ENCODE measurements at places on chromosomes 3 and 15.
A peak's percentile ranks its signal among the peaks of the same experiment; 100 is the strongest.

DNA sequence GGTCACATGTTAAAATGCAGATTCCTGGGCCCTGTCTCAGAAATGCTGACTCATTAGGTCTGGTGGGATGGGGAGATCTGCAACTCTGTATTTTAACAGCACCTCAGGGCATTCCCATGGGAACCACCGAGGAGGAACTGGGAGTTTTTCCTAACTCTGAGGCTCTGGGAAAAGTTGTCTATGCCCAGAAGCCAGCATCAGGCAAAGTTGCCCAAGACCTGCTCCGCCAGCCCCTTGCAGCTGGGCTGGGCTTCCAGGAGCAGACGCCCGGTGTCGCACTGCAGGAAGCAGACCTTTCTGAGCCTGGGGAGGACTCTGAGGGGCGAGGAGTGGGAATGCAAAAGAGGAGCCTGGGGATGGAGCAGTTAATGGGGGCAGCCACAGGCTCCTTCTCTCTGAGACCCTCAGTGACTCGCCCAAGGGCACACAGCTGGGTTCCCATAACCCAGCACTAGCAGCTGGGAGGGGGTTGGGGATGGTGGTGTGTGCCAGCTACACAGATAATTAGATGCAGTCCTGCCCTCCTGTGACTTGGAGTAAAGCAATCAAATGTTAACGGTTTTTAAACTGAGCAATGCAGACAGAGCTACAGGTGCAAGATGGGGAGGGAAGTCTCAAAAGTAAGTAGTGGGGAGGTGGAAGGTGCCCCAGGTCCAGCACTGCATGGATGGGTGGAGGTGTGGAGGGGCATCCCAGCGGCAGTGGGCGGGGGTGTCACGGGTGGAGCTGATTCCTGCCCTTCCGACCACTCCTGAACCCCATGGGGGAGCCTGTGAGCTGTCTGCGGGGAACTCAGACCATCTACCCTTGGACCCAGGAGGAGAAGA lies 100.4 kb downstream of the LSM3 start:
- no peak for DNase-seq

GRCh38 chr3:65145680-65146079 lies 457.9 kb upstream of the ADAMTS9 start:
- DNase-seq = no peak

GRCh38 chr15:82951472-82952157 lies 905 bp downstream of the HOMER2 start:
- no peak for DNase-seq

DNA sequence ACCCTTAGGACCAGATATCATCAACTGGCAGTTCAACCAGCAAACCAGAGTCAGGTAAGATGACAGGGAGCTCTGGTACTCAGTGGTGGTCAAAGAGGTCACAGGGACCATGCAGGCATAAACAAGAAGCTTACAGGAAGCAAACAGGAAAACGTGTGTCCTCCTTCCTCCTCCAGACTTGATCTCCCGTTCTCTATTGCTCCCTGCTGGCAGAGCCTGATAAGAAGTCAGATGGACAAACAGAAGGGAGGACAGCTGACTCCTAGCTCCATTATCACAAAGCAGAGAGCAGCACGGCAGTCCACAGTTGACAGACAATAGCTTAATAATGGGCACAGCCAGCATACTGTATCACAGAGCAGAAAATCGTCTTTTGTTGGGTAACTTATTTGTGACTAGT lies 156.5 kb upstream of the SLC2A2 start:
- DNase-seq = no peak

DNA sequence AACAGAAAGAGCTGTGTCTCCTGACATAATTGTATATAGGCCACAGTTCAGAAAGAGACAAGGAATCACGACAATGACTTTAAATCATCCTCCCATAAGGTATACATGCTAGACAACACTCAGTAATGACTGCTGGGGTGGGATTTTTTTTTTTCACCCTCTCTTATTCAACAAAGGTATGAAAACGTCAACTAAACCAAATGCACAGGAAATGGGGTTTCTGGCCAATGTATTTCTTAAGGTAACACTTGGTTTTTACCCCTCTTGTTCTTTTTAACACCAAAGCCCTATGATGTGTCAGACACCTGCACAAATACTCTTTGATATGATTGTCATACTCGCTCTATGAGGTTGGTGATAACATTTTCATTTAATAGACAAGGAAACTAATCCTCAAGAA lies 78.3 kb downstream of the MCF2L2 start:
- no peak for DNase-seq

GRCh38 chr15:90660195-90660998 lies 56.7 kb upstream of the BLM start:
- DNase-seq = peak; percentile 92

DNA sequence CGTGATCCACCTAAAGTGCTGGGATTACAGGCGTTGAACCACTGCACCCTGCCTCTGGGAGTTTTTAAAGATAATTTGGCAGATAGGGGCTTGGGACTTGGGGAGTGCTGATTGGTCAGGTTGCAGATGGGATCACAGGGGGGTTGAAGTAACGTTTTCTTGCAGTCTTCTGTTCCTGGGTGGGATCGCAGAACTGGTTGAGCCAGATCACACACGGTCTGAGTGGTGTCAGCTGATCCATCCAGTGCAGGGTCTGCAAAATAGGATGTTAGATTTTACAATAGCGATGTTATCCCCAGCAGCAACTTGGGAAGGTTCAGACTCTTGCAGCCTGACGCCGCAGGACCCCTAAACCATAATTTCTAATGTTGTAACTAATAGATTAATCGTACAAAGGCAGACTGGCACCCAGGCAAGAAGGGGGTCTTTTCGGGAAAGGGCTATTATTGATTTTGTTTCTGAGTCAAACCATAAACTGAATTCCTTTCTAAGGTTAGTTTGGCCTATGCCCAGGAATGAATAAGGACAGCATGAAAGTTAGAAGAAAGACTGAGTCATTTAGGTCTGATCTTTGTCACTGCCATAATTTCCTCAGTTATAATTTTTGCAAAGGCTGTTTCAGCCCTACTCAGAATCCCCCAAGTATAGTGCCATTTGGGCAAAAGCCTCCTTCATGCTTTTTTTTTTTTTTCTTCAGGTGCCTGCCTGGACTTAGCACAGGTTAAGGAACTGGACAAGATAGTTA lies 1.5 kb upstream of the CA12 start:
- DNase-seq = no peak

GRCh38 chr15:98390946-98391530 lies 257.3 kb upstream of the IGF1R start:
- DNase-seq = no peak

DNA sequence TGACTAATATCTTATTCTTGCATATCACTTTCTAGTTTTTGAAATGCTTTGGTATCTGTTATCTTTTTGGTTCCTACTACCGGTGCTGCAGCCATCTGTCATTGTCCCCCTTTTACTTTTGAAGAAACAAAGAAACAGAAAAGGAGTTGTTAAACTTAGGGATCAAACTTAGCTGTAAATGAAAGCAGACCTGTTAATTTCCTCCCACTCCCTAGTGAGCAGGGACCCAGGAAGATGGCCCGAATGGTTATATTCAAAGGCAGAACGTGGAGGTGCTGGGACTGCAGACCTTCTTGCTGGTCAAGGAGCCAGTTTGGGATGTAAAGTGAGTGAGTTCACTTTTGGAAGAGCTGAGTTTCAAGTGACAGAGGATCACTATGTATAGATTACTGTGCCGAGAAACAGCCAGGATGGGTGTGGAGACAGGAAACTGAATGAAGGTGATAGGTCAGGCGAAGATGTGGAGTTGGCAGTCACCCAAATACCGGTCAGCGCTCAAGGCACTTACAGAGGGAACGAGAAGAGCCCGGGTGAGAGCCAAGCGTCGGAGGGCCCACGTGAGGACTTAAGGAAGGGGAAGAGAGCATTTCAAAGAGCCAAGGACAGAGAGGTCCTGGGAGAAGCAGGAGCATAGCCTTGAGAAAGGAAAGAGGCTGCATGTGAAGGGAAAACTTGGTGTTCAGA lies 20.1 kb downstream of the KBTBD8 start:
- no peak for DNase-seq

- DNase-seq = no peak
Observed at GRCh38 chr15:69156736-69157381, 3.6 kb upstream of the GLCE start.

DNA sequence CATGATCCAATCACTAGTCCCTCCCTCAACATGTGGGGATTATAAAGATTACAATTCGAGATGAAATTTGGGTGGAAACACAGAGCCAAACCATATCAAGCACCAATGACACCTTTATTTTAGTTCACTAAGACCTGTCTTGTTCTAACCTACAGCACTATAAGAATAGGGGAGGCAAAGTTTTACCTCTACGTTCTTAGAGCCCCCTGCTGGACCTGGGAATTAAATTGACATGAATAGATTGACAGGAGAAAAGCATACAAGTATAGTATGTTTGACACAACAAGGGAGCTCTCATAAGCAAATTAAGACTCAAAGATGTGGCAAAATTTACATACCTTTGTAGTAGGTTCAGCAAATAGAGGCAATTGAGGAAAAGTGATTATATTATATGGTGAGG lies 974.4 kb upstream of the ALCAM start:
- DNase-seq = no peak

DNA sequence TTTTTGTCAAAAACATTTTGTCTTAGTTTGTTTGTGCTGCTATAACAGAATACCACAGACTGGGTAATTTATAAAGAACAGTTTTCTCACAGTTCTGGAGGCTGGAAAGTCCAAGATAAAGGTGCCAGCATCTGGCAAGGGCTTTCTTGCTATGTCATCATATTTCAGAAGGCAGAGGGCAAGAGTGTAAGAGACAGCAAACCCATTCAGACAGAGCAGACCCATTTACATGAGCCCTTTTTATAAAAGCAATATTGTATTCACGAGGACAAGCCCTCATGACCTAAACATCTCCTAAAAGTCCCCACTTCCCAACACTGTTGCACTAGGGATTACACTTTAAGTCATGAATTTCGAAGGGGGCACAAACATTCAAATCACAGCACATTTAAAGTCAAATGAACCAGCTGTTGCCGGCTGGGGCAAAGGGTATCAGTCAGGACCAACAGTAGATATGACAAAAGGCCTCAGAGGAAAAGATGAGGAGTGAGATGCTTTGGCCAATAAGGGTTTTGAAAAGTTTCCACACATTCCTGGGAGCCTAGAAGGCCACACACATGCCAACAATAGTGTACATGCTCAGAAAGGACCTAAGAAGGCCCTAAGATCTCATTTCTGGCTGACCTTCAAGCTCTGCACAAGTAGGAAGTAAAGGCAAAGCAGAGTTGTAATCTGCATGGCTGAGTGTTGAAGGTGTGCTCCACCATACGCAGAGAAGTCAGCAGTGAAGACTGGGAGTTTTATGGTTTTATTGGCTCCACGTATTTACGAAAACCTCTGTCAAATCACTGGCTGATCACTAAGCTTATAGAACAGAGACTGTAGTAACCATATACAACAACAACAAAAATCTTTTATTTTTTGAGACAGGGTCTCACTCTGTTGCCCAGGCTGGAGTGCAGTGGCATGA lies 37.9 kb downstream of the UQCC5 start:
- no peak for DNase-seq

GRCh38 chr15:91880373-91880772 lies 26.9 kb downstream of the SLCO3A1 start:
- DNase-seq = no peak

DNA sequence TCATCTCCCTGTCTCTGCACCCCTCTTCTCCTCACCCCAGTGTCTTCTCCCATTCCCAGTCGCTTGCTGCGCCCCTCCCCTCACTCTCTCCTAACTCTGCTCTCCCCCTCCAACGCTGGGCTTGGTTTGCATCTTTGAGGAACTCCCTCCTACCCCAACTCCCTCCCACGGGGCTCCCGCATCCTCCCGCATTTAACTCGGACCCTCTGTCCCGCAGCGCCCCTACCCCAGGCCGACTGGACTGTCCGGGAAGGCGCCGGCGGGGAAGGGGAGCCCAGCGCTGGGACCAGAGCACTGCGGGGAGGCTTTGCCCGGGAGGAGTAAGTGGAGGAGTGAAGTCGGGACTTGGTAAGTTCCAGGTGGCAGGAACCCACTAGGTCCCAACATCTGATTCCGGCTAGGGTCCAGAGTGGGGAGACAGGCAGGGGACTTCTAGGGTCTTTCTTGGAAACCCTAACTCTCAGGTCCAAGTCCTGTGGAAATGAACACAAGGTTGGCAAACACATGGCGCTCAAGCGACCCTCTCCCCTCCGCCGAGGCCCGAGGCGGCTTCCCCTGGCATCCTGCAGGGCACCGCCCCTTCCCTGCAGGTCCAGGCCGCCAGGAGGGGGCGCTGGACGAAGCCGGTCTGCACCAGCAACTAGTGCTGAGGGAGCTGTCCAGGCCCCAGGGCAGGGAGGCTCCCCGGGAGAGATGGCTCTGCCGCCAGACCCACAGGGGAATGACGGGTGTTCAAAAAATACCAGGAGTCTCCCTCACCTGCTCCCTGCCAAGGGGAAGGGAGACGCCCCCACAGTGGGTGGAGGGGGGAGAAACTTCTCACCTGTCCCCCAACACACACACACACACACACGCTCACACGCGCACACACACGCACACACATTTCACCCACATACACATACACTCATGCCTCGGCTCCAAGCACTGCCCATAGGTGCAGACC lies 53.2 kb downstream of the LHFPL4 start:
- DNase-seq = peak; percentile 67

DNA sequence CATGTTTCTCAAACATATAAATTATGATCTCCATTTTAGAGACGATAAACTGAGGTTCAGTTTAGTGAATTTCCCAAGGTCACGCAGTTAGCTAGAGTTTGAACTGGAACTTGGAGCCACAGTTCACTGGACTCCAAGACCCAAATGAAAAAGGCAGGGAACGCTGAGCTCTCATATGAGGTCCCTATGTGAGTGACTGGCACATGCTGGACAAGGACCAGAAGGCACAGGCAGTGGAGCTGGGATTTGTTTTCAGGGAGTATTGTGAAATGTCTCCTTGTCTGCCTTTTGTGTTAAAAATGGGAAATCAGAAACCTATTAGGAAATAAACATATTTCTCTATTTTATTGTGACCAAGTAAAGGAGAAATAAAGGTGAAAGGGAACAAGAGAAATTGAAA lies 63.5 kb downstream of the MESD start:
- no peak for DNase-seq

- no peak for DNase-seq
Observed at GRCh38 chr3:58539626-58540025, 2.6 kb upstream of the ACOX2 start.

GRCh38 chr15:73660455-73660854 lies 23.7 kb upstream of the CD276 start:
- no peak for DNase-seq

GRCh38 chr3:172226831-172227230 lies 187.5 kb downstream of the FNDC3B start:
- no peak for DNase-seq

Data from activated CD4-positive, alpha-beta T cell treated with anti-CD3 and anti-CD28 coated beads, Interleukin-2, amount 50 U/mL, for 16 hours (primary cell).